Cerebellar cortex (tissue), 1 donor: ENCODE measurements at places on chromosomes 1 and 21.

GRCh38 chr1:226870026-226870400 lies 403 bp upstream of the PSEN2 start:
- no peak for DNase-seq

DNA sequence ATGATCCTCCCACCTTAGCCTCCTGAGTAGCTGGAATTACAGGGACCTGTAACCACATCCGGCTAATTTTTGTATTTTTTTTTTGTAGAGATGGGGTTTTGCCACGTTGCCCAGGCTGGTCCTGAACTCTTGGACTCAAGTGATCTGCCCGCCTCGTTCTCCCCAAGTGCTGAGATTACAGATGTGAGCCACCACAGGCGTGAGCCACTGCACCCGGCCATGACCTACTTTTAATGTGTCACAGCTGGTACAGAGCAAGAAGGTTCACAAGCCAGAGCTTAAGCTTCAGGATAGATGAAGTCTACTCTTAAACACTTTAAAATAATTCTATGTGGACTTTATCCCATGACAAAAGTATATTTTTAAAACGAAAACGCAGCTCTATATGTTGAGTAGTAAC lies 23.6 kb downstream of the ACBD3 start:
- no peak for DNase-seq

DNA sequence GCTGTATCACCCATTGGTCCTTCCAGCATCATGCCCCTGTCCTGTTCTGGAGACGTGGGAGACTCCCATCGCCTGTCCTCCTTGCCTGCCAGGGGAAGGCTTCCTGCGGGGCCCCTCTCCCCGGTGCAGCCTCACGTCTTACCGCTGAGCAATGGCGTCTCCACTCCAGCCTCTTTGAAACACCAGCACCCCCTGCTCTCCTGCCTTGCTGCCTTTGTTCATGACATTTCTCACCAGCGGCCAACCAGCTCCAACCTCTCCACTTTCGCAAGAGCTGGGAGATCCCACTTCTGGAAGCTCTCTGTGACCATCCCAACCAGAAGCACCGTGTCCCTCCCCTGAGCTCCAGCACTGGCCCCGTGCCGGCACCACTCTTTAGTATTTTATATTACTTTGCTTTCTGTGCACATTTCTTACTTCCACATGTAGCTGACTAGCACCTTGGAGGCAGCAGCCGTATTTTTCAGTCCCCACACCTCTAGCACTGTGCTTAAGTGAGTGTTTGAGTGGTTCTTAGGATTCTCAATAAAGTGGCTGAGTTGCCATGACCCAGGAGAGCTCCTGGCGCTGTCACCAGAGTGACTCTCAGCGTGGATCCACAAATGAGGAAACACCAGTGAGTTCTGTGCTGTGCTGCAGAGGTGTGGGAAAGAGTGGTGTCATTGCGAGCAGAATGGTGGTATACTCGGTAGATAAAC lies 83.5 kb downstream of the ATP5PO start:
- no peak for DNase-seq

GRCh38 chr1:44084998-44085675 lies 33.5 kb upstream of the KLF17 start:
- DNase-seq, result no peak

GRCh38 chr1:186670297-186671135 lies 9.7 kb downstream of the PTGS2 start:
- no peak for DNase-seq

DNA sequence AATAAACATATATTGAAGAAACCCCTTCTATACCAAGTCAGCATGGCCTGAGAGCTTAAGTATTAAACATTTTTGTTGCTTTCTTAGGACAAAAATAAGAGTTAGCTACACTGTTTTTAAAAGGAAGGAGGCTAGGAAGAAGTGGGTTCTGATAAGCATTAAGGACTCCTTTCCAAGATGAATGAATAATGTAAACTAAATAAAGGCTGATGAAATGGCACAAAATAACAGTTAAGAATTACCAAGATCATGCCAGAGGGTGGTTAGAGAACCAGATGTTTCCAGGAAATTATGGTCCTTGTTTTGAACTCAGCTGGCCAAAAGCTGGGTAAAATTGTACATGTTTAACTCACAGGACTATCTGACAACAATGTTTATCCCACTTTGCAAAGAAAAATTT lies 114.1 kb upstream of the ETS2 start:
- no peak for DNase-seq

DNA sequence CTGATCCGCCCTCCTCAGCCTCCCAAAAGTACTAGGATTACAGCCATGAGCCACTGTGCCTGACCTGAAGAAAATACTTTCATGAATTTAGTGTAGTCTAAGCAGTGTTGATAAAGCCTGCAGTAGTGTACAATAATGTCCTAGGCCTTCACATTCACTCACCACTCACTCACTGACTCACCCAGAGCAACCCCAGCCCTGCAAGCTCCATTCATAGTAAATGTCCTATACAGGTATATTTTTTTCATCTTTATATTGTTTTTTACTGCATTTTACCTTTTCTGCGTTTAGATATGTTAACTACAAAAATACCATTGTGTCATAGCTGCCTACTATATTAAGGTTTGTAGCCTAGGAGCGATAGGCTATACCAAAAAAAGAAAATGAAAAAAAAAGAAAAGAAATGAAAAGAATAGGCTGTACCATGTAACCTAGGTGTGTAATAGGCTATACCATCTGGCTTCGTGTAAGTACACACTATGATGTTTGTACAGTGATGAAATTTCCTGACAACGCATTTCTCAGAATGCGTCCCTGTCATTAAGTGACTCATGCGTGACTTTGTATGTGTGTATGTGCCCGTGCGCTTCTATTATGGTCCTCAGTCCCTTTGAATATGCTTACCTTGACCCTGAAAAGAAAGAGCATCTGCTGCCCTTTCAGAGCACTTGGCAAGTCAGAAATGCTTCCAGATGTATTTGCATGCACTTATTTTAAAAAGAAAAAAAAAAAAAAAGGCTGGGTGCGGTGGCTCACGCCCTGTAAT lies 9.2 kb upstream of the SLAMF8 start:
- DNase-seq, result no peak

DNA sequence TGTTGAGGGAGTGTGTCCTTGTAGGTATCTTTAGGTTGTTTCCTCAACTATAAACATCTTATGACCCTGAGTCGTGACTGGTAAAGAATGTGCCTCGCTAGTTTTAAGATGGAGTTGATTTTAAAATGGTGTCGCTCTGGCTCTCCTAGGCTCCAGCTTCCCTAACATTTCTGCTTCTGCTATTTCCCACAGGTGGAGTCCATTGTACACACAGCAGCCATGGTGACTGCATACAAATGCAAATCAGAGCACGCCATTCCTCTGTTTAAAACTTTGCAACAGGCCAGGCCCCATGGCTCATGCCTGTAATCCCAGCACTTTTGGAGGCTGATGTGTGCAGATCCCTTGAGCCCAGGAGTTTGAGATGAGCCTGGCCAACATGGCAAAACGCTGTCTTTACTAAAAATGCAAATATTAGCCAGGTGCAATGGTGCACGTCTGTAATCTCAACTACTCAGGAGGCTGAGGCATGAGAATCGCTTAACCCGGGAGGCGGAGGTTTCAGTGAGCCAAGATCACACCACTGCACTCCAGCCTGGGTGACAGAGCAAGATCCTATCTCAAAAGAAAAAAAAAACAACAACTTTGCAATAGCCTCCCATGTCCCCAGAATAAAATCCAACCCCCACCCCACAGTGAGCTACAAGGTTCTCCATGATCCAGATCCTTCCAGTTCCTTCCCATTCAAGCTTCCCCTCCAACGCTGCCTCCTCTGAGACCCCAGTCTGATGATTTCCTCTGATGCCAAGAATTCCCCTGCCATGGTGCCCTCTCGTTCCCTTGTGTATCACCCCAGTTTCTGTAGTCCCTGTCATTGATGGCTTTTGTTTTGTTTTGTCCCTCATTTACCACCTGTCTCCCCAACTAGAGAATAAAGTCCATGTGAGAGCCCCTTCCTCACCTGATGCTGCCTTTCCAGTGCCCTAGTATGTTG lies 36.9 kb upstream of the KLHDC7A start:
- no peak for DNase-seq

DNA sequence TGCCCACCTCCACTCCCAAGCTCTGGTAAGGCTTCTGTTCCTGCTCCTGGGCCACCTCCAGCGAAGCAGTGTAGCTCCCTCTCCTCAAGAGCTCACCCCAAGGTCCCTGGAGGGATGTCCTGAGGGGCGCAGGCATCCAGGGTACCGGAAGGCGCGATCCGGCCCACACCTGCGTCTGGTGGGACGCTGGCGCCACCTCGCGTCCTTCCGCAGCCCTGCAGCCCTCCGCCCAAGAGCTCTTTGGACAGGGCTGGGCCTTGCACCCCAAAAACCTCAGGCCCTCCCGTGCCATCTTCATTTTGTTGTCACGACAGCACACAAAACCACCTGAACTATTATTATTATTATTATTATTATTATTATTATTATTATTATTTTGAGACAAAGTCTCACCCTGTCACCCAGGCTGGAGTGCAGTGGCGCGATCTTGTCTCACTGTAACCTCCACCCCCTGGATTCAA lies 49.2 kb upstream of the PAX7 start:
- DNase-seq, result peak; percentile 53

- DNase-seq, result no peak
Observed at GRCh38 chr1:54553602-54554313, 5.7 kb downstream of the ACOT11 start.

- peak; percentile 62 for DNase-seq
Observed at GRCh38 chr1:2493691-2494322, 17.7 kb downstream of the PLCH2 start.

DNA sequence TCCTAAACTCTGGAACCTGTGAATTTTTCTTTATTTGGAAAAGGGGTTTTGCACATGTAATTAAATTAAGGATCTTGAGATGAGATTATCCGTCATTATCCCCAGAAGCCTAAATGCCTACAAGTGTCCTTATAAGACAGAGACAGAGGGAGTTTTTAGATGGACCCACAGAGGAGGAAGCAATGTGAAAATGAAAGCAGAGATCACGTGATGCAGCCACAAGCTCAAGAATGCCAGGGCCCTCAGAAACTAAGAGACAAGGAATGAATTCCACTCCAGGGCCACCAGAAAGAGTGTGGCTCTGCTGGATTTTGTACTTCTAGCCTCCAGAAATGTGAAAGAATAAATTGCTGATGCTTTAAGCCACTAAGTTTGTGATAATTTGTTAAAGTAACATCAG lies 183.6 kb upstream of the UBE2U start:
- DNase-seq, result no peak

GRCh38 chr1:108661030-108661609 lies at the start of gene HENMT1:
Gene HENMT1, minus strand, starts transcription at chr1:108661093. Its CDS starts 1,209 bp downstream, at chr1:108659884.
- peak; percentile 26 for DNase-seq

GRCh38 chr21:42062236-42063022 lies 8.7 kb upstream of the UMODL1 start:
- DNase-seq, result no peak

DNA sequence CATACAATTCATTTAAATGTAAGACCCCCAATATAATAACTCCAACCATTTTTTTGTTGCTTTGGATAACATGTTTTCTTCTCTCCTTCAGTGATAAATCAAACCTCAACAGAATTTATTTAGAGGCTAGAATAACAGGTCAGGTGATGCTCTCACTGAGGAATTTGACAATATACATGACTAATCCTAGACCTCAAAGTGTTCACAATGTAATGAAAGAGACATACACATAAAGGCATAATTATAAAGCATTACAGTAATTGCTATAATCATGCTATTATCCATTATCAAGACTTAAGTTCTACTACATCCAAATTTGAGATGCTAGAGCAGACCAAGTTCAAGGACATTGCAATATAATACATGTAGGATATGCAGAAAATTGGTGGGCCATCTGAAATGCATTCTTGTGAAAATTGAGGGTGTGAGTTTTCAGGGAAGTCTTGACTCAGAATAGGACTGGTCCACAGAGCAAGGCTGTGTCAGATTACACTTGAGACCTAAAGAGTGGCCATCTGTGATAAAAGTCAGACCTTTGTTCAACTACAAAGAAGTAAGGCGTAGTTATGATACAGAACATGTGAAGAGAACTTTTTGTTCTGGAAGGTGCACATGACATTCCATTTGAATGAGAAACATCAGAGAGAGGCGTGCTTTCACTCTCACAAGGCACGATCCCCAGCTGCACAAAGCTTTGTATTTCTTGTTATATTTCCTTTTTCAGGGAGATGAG lies 45.5 kb downstream of the UTP25 start:
- peak; percentile 52 for DNase-seq

DNA sequence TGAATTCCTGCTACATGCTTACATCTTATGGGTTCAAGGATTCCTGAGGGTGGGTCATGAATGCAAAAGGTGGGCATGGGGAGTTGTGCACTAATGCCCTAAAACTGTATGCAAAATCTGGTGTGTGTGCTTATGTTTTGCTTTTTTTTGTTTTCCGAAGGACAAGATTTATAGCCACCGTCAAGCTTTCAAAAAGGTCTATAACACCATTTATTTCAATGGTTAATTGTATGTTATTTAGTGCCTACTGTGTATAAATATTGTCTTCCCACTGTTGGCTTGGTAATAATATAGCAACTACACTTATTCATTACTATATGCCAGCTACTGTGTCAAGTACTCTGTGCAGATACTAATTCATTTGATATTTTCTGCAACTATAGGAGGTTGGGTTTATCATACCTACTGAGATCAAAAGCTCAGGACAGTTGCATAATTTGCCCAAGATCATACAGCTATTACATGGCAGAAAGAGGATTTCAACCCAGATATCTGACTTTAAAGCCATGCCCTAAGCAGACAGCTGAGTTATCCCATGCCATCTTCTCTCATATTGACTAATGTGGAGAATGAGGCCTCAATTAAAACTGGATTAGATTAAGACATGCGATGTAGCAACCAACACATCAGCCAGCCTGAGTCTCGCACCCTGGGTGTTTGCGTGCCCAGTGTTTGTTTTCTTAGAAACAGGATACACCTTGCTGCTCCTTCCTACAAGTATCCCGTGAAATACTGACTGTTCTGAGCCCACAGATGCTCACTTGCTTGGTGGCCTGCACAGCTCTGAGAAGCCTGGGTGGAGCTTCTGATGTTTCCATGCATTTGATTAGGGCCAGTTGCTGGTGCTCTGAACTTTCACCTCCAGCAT lies 34.6 kb downstream of the GADD45A start:
- DNase-seq, result no peak

DNA sequence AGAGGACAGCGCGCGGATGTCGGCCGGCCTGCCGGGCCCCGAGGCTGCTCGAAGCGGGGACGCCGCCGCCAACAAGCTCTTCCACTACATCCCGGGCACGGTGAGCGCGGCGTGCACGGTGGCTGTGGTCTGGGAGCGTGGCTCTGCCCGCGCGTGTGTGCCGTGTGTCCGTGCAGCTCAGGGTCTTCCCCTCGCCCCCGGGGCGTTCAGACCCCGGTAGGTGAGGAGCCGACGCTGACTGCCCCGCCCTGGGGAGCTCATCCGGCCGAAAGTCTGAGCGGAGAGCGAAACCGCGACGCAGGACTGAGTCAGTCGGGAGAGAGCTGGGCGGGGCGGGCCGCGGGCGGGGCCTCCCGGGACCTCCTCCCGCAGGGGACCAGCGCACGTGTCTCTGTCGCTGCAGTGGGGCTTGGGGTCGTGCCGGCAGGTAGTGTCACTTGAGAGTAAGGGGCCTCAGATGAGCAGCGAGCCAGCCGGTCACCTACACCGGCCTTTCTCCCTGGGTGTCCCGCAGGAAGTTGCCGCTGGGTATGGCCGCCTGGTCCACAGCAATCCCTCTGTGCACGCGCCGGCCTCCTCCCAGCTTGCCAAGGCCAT lies 520 bp downstream of the PLEKHN1 start:
- DNase-seq, result no peak

- DNase-seq, result no peak
Observed at GRCh38 chr21:41678016-41678923, 88.6 kb downstream of the RIPK4 start.

GRCh38 chr1:219467524-219467923 lies 145.4 kb downstream of the ZC3H11B start:
- DNase-seq, result no peak

- DNase-seq, result no peak
Observed at GRCh38 chr1:204468206-204468605, 26.4 kb downstream of the PIK3C2B start.

GRCh38 chr1:1118011-1118875 lies 2.4 kb upstream of the C1orf159 start:
- DNase-seq, result no peak
